ENCODE measurements at places on chromosomes 6 and 20.

DNA sequence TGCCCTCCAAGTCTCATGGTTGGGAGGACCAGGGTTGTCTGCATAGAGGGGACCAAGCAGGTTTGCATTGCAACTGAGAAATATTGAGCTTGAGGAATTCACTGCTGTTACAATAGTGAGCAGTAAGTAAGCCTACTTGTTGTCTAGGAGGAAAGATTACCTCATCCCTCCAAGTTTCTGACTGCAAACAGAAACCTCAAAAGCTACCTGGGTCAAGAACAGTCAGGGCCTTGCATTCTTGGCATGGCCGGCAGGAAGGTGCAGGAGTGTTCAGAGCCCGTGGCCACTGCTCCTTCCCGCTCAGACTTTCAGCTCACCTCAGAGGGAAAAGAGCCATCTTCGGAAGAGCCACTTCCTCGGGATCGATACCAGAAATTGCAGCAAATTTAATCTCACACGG lies 46.0 kb upstream of the DOK5 start:
- DNase-seq = no peak

DNA sequence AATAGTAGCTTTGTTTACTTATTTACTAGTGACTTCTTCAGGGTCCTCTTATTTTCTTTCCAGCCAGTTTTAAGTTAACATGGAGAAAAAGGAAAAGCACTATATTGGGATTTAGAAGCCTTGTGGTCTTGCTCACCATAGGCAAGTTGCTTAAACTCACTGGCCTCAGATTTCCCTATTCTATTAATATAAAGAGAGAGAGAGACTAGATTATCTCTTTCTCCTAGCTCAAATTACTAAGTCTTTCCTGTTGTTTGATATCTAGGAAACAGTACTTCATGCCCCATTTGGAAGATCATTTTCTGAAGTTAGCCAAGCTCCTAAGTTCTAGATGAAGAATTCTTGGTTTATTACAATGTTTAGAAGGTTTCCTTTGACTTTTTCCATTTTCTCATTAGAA lies 32.5 kb downstream of the CTNNBL1 start:
- no peak for DNase-seq

- peak; percentile 72 for DNase-seq
These were observed 43.3 kb downstream of the SLC2A10 start for GRCh38 chr20:46752728-46753127.

DNA sequence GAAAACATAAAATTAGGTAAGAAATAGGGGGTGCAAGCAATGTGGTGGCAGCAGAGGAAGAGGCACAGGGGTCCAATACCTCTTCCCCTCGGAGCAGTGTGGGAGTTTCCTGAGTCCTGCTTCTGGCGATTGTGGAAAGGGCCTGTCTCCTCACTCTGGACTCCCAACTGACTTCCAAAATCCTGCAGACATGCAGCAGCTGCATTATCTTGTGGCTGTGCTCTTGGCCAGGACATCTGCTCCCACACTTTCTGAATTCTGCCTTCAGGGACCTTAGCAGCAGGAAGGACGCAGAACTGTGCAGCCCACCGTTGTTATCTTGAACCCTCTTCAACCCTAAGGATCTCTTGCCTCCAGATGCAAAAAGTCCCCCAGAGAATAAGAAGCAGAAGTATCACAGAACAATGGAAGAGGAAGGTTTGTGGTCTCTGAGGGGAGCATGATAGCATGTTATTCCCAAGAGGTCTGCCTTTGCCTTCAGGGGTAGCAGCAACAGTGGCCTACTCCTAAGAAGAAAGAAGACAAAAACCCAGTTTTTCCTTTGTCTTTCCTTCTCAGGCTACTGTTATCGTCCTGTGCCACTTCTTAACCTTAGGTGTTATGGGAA lies 102.5 kb upstream of the EMILIN3 start:
- no peak for DNase-seq

GRCh38 chr6:15253203-15254022 lies 7.5 kb downstream of the JARID2 start:
- DNase-seq = no peak

DNA sequence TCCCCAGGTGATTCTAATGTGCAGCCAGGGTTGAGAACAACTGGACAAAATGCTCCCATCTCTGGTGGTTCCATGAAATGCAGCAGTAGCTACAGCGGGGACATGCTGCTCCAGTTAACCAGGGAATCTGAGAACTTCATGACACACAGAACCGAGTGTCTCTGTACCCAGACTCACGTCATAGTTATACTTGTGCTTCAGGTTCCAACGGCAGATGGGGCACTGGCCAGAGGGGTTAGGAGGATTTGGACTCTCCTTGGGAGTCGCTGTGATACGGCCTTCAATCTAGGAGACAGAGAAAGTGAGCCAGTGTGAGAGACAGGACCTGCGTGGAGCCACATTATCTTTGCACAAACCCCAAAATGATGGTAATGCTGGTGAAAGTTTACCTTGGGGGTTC lies 9.2 kb downstream of the MRPS18A start:
- DNase-seq = no peak

DNA sequence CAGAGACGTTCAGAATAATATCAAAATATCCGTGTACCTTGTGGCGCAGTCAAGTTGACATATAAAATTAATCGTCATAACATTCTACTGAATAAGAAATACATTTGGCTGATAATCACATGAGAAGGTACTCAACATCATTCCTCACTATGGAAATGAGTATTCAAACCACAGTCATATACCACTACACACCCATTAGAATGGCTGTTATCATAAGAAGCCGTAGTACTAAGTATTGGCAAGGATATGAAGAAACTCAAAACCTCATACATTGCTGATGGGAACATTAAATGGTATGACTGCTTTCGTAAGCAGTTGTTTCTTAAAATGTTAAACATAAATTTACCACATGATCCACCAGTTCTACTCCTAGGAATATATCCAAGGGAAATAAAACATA lies 244.7 kb downstream of the CDKAL1 start:
- no peak for DNase-seq
